AG04449 (cell line): ENCODE measurements at places on chromosomes 2 and 18.

GRCh38 chr2:69764286-69765095 is 22.6 kb downstream of the ANXA4 start:
- DNase-seq: no peak

GRCh38 chr18:48841381-48842258 is 109.1 kb downstream of the SMAD7 start:
- no peak for DNase-seq

DNA sequence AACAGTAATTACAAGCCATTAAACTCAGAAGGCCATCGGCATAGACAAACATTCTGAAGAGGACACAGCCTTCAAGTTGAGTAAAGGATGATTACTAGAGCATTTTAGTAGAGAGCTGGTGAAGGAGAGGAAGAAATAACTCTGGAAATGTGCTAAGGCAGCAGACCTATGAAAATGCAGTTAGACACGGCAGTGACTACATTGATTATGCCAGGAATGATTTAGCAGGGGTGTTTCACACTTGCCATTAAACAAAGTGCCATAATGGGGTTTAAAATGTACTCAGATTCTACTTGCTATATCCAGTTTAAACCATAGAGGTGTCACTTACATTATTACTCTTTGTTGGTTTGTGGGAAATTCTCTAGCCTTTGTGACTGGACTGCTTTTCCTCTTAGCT is 372.3 kb downstream of the CPS1 start:
- no peak for DNase-seq

GRCh38 chr2:108933691-108934117 is 55.3 kb downstream of the EDAR start:
- DNase-seq: no peak

DNA sequence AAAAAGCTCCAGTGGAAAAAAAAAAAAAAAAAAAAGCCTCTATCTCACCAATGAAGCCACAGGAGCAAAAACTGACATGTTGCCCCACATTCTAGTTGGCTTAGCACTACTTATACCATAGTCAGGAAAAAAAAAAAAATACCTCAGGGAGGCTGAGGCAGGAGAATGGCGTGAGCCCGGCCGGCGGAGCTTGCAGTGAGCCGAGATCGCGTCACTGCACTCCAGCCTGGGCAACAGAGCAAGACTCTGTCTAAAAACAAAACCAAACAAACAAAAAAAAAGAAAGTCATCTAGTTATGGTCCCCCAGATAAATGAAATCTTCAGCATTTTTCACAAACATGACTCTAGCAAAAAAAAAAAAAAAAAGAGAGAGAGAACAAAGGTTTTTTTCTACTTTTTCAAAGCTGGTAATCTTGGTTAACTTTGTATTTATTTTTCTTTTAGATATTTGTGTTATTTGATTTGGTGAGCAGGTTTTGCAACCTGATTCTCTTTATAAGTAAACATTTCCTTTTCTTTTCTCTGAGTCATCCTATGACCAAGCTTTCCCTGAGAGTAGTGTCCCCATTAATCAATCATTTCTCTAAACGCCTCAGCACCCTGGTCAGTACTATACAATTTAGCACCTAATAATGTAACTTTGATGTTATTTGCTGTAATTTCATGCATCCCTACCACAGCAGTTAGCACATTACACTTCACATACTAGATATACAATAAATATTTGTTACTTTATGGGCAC is 273.7 kb upstream of the PIK3C3 start:
- no peak for DNase-seq

- no peak for DNase-seq
Measured at GRCh38 chr18:74450626-74451025, 6.5 kb downstream of the DIPK1C start.

GRCh38 chr2:35591886-35592285 is 763.7 kb upstream of the CRIM1 start:
- no peak for DNase-seq

GRCh38 chr2:112029164-112029563 is 25.9 kb upstream of the TMEM87B start:
- no peak for DNase-seq

DNA sequence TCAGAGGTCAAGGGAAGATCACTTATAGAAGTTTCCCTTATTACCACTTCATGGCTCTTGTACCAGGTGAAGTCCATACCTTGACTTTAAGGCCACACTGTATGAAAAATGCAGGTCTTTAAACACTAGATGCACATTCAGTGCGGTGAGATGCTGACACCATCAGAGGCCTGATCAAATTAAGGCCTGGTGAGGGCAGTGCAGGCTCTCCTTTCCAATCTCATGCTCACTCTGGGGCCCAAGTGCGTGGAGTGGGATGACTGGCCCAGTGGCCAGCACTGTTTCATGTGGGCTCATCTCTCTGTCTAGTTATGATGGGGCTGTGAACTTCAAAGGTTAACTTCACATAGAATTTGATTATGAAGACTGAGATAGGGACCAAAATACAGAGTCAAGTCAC is 281.1 kb downstream of the SLC4A3 start:
- DNase-seq: no peak

- DNase-seq: no peak
Measured at GRCh38 chr18:10241579-10241978, 212.9 kb upstream of the APCDD1 start.

DNA sequence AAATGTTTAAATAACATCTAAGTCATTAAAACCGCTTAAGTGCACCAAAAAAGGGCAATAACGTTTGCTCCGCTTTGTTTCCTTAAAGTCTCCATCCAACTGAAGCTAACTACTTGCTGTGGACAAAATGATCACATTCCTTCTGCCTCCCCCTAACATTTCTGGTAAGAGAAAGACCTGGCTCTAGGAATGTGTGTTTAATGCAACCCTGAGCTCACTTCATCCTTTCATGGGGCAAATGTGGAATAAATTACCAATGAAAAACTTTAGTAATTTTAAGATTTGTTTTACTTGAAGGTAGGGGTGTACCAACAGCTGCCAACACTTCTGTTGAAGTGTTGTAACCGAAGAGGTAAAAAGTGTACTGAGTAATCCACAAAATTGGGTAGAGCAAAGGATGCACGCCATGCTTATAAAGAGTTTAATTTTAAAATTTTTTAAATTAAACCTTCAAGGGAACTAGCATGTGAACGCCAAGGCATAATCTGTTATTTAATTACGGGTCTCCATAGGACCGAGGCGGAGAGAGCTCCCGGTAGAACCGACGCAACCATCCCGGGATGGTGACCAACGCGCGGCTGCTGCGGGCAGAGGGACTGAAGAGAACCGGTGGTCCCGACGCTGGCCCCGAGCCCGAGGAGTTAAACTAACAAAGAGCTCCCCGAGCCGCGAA is 1.1 kb downstream of the HNRNPLL start:
- DNase-seq: no peak

DNA sequence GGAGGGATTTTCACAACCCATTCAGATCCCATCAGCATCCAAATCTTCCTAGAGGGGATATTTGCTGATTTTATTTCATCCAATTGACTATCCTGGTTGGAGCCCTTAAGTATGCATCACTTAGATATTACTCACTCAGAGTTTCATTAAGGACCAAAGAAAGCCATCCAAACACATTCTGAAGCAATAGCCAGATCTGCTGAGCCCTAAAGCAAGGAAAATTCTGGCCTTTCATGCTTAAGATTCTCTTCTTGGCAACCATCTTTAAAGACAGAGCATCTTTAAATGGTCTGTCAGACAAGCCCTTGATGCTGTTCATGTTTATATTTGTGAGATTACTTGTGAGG is 40.9 kb upstream of the C1D start:
- no peak for DNase-seq

DNA sequence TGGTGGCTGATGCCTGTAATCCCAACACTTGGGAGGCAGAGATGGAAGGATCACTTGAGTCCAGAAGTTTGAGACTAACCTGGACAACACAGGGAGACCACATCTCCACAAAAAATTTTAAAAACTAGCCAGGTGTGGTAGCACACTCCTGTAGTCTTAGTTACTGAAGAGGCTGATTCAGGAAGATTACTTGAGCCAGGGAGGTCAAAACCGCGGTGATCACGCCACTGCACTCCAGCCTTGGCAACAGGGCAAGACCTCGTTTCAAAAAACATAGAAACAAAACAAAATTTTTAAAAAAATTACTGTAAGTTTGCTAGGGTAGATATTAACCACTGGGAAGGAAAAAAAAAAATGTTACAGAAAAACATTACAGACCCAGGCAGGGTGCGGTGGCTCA is 5.8 kb downstream of the ATL2 start:
- DNase-seq: no peak

DNA sequence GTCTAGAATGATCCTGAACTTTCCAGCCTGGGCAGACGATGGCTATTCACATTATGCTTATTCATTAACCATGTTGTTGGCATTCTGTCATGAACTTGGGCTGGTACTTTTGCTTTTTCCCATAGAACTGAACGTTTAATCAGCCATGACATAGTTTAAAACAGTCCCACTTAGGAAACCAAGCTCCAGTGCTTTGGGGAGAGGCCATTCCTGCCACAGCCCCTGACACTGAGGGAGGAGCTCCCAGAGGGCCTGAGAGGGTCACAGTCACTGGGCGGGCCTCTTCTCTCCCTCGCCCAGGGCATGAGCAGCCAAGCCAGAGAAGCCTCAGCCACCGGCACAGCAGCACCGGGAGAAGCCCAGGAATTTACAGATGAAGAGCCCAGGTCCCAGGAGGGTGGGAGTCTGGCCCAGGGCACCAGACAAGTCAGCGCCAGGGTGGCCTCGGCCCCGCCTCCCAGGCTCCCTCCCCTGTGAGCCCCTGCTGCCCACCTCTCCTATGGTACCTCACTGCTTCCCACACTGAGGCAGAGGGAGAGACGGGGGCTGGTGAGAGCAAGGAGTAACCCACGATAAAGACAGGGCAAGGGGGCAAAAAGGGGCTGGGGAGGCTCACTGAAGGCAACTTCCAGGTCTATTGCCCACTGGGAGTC is 33.6 kb downstream of the MAL start:
- no peak for DNase-seq

DNA sequence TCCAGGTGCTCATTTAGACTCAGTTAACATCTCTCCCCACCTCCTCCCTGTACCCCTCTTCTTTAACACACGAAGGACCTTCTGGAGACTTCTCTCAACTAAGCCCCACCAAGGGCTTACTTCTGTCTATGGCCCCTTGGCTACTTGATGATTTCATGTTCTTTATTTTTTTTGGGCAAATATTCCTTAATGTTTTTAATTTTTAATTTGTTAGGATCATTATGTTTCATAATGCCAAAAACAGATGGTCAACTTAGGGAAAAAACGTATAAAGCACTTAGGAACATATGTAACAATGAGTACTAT is 25.9 kb downstream of the IL37 start:
- no peak for DNase-seq

DNA sequence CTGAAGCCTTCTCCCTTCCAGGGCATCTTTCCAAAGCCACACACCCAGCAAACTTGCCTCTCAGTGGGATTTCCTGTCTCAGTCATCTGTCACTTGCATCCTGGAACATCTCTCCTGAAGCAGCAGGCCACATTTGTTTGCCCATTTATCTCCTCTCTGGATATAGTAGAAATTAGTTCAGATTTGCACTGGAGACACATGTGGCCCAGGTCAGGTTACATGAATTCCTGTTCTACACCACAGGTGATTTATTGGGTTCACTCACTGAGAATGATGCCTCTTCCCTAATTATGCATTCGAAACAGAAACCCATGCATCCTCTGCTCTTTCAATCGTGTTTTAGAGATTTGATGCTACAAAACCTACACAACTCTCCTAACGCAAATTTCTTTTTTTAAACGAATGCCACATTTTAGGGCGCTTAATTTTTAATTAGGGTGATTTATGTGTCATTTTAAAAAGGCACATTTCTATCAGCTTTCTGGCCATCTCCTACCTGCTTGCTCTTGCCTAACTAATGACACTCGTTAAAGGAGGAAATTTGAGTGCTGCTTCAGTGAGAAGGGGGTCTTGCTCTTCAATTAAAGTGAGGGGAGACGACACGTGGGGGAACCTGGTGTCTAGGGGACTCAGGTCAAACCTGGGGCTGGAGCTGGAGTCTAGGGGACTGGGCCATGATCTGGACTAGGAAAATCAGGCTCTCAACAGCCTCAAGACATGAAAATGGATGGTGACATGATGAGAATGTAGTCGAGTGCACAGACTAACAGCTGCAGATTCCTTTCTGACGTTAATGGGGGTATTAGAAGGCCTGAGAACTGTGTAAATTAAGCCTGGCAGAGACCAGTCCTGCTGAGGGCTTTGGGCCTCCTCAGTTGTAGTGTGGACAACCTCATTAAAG is 221.4 kb downstream of the CLIP4 start:
- no peak for DNase-seq

- no peak for DNase-seq
Measured at GRCh38 chr2:42854207-42854818, 61.9 kb upstream of the HAAO start.

- no peak for DNase-seq
Measured at GRCh38 chr2:136381722-136382633, 264.0 kb upstream of the CXCR4 start.

- no peak for DNase-seq
Measured at GRCh38 chr18:79772108-79772864, 25.5 kb upstream of the KCNG2 start.
